ENCODE measurements at places on chromosomes 1 and 21.

GRCh38 chr1:196209983-196210382 is 398.3 kb downstream of the KCNT2 start:
- DNase-seq = no peak

DNA sequence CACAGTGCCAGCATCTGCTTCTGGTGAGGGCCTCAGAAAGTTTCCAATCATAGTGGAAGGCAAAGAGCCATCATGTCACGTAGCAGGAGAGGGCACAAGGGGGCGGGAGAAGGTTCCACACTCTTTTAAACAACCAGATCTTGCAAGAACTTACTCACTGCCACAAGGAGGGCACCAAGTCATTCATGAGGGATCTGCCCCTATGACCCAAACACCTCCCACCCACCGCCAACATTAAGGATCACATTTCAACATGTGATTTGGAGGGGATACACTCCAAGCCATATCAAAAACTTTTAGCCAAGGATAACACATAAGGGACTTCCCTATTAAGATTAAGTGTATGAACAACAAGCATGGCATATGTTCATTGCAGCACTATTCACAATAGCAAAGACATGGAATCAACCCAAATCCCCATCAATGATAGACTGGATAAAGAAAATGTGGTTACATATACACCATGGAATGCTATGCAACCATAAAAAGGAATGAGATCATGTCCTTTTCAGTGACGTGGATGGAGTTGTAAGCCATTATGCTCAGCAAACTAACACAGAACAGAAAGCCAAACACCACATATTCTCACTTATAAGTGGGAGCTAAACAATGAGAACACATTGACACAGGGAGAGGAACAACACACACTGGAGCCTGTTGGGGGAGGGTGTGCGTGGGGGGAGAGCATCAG is 19.9 kb upstream of the SLC35F3 start:
- DNase-seq = no peak

DNA sequence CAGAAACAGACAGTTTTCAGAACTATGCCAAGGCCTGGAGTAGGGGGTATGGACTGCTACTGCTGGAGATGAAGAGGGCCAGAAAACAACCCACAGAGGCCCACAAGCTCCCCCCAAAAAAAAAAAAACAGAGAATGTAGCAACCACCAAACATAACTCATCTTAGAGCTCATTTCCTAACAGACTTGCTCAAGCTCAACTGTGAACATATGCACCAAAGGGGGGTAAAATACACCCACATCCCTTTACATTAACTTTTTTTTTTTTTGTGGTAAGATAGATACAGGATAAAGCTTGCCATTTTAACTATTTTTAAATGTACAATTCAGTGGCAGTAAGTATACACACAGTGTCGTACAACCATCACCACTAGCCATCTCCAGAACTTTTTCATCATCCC is 36.0 kb downstream of the SEC16B start:
- DNase-seq = no peak

- no peak for DNase-seq
Measured at GRCh38 chr1:53390261-53390660, 62.4 kb upstream of the LRP8 start.

- no peak for DNase-seq
Measured at GRCh38 chr1:76764638-76765454, 102.4 kb upstream of the ST6GALNAC5 start.

GRCh38 chr1:29245876-29246275 is 9.6 kb downstream of the PTPRU start:
- DNase-seq = no peak

- DNase-seq = no peak
Measured at GRCh38 chr1:56535939-56536338, 43.4 kb downstream of the PLPP3 start.

- DNase-seq = no peak
Measured at GRCh38 chr1:225480825-225481434, 53.1 kb upstream of the LBR start.

- no peak for DNase-seq
Measured at GRCh38 chr1:224114787-224115175, 870 bp downstream of the FBXO28 start.

DNA sequence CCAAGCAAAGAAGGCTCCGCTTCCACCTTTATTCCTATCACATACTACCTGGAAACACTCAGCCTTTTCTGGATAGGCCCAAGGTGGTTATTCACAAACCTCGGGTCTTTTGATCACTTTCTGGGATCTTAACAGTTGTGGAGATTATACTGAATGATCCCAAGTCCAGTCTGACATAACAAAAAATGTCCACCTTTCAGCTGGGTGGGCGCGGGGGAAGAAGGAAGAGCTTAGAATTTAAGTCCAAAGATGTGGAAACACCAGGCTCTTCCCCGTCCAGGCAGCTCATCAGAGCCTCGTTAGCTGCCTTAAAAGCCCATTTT is 338 bp upstream of the C1orf53 start:
- DNase-seq = no peak

GRCh38 chr1:151984313-151984956 is 9.2 kb downstream of the S100A10 start:
- no peak for DNase-seq

DNA sequence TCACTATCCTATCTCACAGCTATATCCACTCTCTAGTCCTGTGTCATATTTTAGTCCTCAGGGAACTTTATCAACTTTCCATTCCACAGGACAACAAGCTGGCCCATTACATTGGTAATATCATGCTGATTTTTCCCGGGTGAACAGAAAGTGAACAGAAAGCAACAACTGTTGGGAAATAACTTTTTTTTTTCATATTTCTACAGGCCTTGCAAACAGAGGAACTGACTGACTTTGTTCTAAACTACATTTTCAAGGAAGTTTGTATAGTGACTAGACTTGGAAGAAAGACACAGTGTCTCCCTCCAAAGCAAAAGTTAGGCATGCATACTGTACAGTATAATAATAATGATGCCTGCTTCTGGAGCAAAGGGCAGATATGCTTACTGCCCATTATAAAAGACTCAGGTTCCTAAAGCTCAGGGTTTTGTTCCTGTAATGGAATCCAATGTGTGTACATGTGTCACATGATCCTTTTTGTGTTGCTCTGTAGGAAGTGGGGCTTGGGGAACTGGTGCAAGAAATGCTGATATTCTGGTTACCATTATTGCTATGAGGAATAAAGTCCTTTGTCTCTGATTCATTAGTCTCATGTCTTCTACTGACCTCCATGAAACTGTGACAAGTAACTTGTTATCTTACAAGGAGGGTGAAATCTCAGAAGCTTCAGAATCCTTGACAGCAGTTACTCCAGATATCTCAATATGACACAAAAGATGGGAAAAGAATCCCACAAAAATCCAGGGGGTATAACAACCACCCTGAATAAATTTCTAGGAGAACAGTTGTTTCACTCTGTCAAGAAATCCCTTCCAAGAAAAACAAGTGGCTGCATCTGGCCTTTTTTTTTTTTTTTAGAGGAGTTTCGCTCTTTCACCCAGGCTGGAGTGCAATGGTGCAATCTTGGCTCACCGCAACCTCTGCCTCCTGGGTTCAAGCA is 17.7 kb upstream of the NTPCR start:
- DNase-seq = no peak

GRCh38 chr1:19504796-19505692 is 19.7 kb upstream of the CAPZB start:
- DNase-seq = no peak

GRCh38 chr1:150022357-150022756 is 11.8 kb upstream of the OTUD7B start:
- DNase-seq = no peak

DNA sequence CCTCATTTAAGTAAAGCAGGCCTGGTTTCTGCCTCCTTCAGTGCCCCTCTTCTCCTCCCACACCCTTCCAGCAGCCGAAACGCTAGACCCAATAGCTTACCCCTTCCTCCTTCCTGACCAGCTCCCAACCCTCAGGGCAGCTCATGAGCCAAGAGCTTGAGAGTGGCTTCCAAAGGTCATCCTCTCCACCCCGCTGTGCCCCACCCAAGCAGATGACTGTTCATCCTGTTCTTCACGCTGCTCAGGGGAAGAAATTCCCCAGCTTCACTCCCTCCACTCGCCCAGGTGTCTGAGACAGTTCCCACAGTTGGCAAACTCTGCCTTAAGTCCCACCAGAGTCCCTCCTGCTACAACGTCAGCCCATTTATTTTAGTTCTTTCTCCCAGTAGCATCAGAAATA is 23.4 kb downstream of the ARHGEF19 start:
- no peak for DNase-seq

DNA sequence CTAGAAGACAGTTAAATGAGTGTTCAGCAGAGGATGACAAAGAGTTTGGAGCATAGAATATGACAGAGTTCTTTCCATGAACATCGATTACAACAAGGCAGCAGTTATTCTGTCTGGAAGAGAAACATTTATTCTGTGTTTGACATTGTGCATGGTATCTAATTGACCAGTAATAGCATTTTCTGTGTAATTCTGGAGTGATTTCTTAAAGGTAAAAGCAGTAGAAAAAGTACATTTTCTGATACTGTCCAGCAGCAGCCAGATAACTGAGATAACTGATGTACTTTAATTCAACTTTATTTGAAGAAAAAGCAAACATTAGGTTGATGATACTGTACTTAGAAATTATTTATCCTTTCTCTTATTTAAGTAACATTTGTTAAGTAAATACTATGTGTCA is 497.1 kb downstream of the AGBL4 start:
- no peak for DNase-seq

GRCh38 chr1:52706941-52707926 is 9.1 kb upstream of the COA7 start:
- no peak for DNase-seq

DNA sequence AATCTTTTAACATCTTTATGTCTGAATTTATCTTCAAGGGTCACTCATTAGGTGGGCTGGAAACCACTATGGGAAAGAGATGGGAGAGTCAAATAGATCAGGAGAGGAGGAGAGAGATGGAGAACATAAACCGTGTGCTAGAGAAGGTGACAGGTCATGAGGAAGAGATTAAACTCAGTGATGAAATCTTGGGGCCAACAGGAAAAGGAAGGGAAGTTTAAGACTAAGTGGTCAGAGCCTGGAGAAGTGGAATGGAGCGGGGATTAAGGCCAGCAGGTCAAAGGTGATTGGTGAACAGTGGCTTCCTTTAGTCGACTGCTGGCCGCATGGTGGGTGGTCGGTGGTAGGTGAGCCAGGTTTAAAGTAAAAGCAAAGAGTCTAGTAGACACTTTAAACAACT is 169.3 kb upstream of the IVNS1ABP start:
- no peak for DNase-seq

DNA sequence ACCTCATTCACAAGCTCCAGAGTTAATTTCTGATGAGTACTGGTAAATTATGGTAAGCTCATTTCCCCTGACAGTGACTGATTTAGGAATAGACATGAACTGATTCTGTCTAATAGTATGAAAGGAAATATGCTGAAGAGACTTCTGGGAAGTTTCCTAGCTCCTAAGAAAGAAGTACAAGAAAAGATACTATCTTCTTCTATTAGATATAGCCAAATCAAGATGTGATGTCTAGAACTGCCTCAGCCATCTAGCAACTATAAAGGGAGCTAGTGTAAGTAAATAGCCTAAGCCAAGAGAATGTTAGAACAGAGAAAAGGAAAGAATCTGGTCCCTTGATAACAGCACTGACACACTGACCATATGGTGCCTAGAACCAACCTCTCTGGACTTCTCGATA is 10.7 kb upstream of the PHTF1 start:
- no peak for DNase-seq

DNA sequence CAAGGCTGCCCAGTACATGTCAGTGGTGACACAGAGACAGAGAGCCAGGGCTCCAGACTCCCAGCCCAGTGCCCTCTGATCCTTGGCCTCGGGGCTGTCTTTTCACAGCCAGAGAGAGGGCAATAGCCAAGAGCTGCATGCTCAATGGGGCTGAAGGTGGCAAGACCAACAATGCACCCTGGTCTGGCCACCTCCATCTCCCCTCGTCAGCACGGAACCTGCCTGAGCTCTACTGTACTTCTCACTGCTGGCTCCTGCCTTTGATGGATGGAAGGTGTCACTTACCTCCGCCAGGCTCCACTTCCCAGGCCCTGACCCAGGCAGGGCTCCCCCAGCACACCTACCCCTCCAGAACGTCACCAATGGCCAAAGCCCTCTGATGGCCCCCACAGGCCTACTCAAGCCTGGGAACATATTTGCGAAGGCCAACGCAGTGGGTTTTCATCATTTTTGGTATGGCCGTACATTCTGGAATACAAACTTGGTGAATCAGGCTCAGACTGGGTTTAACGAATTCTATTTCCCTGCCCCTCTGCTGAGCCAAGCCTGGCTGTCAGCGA is 88.1 kb downstream of the DMRTB1 start:
- no peak for DNase-seq

GRCh38 chr1:55885619-55886018 is 670.5 kb upstream of the USP24 start:
- no peak for DNase-seq

- DNase-seq = no peak
Measured at GRCh38 chr1:156162430-156163037, 9.1 kb downstream of the SEMA4A start.

DNA sequence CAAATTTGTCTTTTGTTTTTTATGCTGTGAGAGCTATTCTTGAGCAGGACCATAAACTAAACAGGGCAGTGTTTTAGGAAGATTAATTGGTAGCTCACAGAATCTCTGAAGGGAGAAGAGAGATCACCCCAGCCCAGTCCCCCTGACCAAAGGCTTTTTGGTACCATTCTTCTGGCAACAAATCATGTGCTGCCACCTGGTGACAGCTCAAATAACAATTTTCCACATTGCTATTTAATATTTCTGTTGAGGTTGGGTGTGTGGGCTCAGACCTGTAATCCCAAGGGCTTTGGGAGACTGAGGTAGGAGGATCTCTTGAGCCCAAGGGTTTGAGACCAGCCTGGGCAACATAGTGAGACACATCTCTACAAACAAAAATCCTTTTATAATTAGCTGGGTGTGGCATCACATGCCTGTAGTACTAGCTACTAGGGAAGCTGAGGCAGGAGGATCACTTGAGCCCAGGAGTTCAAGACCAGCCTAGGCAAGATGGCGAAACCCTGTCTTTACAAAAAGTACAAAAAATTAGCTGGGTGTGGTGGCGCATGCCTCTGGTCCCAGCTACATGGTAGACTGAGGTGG is 2.2 kb upstream of the TESK2 start:
- DNase-seq = peak; percentile 43

DNA sequence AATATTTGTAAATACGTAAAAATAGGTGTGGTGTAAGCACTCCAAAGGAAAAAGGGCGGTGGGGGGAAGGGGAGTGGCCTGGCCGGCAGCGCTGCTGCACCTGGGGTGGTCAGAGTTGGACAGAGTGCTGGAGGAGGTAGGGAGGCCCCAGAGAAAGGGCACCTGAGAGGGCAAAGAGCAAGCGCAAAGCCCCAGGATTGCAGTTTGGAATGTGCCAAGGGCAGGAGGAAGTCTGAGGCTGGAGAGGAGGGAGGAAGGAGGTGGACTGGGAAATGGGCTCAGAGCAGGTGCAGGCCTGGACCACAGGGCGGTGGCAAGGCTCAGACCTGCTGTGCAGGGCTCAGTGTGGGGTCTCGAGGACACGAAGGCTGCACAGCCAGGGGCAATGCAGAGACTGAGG is 30.6 kb downstream of the LDLRAP1 start:
- DNase-seq = no peak

DNA sequence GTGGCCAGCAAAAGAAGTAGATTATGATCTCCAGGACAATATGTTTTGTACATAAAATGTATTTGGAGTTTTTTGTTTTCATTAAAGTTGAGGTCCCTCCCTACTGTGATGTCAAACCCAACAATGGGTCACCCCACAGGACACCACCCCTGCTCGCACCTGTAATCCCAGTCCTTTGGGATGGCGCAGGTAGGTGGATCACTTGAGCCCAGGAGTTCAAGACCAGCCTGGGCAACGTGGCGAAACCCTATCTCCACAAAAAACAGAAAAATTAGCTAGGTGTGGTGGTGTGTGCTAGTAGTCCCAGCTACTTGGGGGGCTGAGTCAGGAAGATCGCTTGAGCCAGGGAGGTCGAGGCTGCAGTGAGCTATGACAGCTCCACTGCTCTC is 9.0 kb downstream of the ZBTB17 start:
- no peak for DNase-seq
